ENCODE measurements at places on chromosomes 11 and 22. TPM values are rescaled to one million over a fixed set of nuclear protein-coding genes. Genes with fewer than 3 reads are reported as not detected.

Gene DDIAS
- 8.9 TPM for total RNA-seq

DNA sequence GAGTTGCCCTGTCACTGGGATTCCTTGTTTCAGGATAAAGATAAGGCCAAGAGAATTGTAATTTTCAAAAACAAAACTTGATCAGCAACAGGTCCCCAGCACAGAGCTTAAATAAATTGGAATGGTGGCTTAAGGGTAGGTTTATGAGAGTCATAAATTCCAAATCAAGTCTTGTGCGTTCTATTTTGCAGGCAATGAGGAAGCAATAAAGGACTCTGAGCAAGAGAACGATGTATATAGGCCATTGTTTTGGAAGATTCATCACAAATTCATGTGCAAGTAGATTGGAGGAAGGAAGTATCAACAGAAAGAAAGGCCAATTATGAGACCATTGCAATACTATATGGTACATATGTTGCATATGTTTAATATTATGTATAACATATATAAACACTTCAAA, 65.7 kb upstream of the PGR start:
- no peak for ATAC-seq

DNA sequence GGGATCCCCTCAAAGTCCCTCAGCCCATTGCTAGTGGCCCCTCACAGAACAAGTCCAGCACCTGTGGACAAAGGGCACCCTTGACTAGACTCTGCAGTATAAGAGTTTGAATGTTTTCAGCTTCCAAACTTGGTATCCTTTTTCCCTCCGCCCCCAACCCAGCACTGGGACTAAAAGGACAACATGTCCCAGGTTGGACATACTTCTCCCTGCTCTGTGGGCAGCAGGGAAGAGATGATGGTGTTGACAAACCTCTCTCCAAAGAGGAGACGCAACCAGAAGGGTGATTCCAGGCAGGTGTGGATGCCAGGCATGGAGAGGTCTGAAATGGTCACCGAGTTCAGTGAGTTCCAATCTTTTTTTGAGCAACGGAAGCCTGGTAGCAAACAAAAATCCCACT, 4.5 kb upstream of the MYOD1 start:
- no peak for ATAC-seq

DNA sequence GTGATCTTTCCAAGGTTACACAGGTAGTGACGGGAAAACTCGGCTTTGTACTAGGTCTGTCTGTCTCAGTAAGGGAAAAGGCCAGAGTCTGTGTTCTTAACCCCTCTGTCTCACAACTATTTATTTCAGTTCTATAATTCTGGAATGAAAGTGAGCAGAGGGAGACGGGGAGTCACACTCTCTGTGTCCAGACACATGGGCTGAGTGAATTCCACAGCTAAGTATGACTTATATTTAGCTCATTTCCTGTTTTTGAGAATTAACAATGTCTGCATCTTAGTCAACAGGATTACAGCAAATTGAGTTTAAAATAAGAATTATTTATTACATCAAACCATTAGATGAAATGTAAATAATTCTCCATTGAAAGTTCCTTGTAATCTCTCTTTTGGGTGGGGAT, 62.5 kb upstream of the OR4B1 start:
- ATAC-seq = no peak

DNA sequence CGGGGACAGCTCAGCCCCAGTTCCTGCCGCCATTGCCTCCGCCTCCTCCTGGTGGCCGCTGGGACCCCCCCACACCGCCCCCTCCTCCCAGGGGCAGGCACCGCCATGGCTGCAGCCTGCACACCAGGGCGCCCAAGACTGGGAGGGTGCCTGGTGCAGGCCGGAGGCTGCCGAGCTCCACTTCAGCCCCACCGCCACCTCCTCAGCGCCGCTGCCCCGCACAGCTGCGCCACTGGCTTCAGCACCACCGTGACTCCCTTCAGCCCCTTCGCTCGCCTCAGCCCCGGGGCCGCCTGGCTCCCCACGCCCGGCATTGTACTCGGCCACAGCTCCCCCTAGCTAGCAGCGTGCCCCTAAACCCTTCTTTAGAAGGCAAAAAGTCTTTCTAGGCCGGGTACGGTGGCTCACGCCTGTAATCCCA, 131.1 kb downstream of the CRYBB2 start:
- no peak for ATAC-seq

- ATAC-seq = no peak
Measured at GRCh38 chr22:29149841-29150555, 55.7 kb upstream of the EMID1 start.

DNA sequence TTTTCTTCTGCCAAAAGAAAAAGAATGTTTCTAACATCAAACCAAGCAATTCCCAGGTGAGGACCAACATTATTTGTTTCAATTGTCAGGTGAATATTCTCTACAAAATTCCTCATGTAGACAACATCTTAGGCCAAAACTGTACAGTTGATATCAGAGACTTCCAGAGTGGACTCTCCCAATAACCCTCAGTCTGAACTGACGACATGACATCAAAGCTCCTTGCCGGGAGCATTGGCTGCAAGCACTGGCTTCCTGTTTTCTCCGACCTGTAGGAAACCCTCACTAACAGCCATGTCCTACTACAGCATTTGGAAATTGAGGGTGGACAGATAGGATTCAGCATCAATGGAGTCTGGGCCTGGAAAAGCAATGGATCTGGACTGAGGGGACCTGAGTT, 30.5 kb upstream of the MRGPRX1 start:
- no peak for ATAC-seq

GRCh38 chr11:121063728-121064127, 37.3 kb upstream of the TECTA start:
- ATAC-seq = no peak

- no peak for ATAC-seq
Measured at GRCh38 chr11:65726660-65727059, 6.1 kb upstream of the RNASEH2C start.

DNA sequence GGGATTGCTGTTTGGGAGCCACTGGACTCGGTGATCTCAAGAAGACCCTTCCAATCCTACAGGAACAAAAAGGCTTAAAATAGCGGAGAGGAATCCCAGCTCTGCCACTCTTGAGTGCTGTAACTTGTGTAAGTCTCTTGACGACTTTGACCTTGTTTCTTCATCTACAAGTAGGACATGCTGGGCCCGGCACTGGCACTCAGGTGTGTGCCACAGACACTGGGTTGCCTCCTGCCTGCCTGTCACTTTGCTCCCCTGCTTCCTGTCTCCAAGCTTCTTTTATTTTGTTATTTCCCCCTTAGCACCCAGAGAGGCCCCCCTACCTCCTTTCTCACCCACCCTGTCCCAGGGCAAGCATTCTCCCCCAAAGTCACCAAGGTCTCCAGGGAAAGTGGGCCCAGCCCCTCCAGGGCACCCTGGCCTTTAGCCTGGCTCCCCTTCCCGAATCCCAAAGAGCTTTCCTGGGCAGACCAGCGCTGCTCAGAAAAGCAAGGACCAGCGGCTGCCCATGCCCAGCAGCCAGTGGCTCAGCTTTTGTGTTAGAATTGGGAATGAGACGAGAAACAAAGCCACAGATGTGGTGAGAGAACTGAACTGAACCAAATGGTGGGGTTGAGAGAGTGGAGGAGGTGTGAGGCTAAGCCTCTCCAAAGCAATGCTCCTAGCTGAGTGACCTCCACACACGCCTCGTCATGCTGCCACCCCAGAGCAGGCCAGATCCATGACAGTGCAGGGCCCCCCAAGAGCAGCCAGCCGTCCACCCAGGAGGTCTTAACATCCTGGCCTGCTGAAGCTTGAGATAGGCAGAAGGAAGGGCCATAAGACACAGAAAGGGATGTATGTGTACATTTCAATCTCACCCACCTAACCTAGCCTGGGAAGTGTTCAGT, 4.5 kb downstream of the TRIM29 start:
- no peak for ATAC-seq
